Amniotic stem cell (primary cell): ENCODE measurements at places on chromosomes 7 and 10.

DNA sequence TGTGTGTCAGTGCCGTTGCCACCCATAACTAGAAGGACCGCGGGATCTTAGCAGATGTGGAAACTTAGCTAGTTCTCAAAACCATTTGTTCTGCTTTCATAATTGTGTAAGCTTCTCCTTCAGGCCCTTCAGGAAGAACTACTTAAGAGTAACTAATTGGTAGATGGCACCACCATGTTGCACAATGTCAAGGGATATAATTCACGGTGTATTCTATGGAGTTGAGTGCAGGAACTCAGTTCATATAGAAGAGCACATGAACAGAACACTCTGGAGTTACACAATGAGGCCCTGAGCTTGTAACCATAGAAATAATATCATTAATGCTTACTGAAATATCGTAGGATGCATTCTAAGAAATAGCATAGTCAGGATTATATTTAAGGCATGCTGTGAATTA, 126.5 kb upstream of the GAD2 start:
- DNase-seq = no peak

DNA sequence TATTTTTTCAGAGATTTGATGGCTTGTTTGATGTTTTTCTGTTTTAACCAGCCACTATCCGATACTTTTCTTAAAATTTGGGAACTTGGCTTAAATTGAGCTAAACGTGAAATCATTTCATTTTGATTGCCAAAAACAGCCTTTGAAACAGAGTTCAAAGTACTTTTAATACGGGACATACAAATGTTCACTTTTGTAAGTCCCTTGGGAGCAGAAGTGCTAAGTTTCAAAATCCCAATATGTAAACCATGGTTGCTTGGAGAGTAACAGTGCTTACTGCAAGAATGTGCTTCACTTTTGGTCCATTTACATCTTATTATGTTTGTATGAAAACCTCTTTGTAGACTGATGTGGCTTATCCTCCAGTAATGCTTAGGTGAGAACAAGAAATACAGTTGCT, 10.9 kb downstream of the PNPLA8 start:
- DNase-seq = no peak

DNA sequence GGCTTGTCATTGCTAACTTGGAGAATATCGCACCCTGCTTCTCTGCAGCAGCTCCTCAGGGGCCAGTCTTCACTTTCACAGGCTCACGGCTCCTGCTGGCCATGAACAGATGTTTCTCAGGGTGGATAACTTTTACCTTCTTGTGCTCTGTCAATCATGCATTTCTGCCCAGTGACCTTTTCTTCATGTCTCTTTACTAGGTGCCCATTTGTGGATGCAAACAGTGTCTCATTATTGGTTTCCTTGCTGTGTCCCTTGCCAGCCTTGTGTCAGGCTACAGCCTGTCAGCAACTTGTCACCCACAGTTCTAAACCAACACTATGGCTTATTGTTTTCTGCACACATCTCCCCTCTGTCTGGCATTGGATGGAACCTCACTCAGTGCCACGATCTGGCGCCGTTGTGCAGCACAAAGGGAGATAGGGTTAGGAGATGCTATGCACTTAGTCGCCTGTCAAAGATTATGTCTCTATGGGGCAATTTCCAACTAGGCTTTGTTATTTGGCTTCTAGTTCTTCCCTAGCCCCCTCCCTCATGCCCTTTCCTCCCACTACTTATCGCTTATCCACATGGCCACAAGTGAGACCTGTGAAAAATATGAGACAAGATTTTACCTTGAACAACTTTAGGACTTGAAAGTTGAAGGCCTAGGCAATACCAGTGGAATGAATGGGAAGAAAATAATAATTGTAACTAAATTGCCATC, 45.7 kb upstream of the NXPH1 start:
- no peak for DNase-seq

DNA sequence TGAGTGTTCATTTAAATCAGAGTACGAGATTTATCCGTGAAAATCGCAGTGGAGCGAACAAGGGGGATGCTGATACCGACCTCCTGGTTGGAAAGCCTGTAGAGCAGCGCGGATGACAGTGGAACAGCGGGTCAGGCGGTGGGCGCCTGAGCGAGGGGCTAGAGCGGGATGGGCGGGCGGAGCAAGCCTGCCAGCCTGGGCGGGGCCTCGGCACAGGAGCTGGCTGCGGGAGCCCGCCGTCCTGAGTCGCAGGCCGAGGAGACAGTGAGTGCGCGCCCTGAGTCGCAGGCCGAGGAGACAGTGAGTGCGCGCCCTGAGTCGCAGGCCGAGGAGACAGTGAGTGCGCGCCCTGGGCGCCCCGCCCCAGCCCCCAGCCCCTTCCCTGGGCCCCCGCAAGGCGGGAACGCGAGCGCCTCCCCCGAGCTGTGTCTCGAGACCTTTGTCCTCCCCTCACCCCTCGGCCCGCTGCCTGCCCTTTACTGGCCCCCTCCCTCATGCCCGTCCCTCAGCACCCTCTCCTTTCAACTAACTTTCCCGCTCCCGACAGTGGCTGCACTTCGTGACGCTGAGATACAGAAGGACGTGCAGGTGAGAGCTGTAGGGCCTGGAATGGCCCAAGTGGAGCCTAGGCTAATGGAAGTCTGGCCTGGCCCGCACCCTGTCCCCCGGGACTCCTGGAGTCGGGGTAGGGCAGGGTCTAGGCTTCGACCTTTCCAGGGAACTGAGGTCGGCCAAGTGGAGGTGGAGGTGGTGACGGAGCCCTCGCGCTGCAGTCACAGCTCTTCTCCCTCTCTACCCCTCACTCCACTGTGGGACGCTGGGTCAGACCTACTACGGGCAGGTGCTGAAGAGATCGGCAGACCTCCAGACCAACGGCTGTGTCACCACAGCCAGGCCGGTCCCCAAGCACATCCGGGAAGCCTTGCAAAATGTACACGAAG, at the start of gene AS3MT:
TSS of gene AS3MT (plus strand) at position 213 of the 941 bp plus-strand sequence. CDS start at position 336, 123 bp downstream.
- no peak for DNase-seq

- no peak for DNase-seq
These were observed 47.5 kb downstream of the CAMK2B start for GRCh38 chr7:44277851-44278250.

DNA sequence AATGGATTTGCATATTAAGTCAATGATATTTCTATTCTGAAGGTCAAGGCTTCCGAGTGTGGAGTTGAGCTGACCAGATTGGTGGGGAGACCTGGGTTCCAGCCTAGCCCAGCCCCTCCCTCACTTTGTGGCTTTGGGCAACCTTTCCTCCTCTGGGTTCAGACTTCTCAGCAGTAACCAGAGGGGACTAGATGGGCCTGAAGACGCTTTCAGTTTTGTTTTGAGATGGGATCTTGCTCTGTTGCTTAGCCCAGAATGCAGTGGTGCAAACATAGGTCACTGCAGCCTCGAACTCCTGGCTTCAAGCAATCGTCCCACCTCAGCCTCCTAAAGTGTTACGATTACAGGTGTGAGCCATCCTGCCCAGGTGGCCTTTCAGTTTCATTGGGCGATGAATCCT, 68.1 kb upstream of the LEP start:
- DNase-seq = no peak

DNA sequence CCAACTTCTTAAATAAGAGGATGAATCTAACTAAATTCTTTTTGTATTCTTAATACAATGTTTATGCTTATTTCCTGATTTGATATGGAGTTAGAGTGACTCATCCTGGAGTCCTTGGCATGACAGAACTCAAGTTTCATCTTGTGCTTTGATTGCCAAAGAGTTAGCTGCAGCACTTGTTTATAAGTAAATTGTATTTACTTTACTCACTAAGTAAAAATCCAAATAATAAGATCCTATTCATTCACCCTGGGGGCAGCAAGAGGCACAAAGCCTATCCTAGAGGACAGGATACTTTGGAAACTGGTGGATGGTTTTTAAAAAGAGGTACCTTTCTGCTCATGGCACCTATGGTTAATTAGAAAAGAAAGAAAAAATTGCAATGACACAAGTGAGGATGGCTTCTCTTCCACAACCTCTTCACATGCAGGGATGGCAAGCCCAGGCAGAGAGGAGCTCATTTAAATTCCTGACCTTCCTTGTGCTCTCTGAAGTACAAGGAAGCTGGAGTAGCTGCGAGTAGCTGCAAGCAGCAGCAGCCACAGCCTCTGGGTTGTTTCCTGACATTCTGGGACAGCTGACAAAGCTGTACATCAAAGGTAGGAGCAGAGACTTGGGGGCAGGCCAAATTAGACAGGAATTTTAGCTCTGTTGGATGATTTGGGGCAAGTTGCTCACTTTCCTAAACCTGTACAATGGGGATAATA, 28.5 kb upstream of the CROT start:
- DNase-seq = peak; percentile 52

GRCh38 chr7:155315977-155316376, 18.3 kb downstream of the INSIG1 start:
- no peak for DNase-seq

DNA sequence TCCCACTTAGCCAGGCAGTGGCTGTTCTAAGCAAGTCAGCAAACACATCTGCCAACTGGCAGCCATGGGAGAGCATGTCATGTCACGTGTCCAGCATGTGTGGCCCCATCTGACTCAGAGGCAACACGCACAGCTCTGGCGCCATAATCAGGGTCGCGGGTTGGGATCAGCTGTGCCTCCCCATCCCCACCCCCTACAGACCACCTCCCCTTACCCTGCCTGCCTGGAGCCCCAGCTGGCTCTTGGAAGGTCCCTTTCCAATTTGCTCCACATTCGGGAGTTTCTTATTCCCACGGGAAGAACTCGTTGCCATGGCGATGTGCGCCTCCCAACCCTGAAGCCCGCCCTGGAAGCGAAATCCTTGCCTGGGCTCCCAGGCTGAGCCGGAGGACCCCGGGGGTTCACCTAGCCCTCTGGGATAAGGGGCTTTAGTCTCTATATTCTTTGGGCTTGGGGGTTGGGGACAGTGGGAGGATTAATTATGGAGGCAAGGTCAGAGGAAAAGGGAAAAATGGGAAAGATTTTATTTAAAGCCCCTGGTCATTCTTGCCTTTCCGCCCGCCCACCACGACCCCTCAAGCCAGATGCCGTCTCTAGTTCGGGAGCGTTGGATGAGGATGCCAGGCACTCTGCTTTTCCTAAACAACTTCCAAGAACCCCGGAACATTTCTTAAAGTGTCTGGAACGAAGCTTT, 283.7 kb downstream of the ZEB1 start:
- DNase-seq = no peak

GRCh38 chr10:100371482-100372027, 24.5 kb downstream of the SCD start:
- no peak for DNase-seq

GRCh38 chr10:7100032-7100702, 310.7 kb downstream of the SFMBT2 start:
- no peak for DNase-seq

DNA sequence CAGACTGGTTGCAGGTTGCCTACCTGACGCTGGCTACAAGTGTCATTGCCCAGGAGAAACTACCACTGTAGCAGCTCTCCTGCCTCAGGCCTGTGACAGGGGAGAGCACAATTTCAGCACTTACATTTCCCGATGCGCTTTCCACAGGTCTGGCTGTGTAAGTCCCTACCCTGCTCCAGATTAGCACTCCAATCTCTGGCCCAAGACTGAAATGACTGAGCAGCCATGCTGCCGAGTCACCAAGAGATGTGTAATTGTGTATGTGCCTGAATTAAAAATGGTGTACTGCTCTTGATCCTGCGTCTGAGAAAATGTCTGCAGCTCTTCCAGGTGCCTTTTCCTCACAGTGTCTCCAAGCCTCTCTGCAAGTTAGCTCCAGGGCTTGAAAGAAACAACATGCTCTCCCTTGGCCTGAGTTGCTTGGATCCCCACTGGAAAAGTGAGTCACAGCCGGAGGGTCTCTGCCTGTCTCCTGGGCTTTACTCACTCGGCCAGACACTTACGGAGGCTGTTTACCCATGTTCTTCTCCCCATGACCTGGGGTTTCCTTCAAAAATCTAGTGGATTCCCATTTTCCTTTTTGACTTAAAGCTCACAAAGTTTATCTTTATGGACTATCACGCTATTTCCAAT, 1001.7 kb upstream of the KCND2 start:
- no peak for DNase-seq

DNA sequence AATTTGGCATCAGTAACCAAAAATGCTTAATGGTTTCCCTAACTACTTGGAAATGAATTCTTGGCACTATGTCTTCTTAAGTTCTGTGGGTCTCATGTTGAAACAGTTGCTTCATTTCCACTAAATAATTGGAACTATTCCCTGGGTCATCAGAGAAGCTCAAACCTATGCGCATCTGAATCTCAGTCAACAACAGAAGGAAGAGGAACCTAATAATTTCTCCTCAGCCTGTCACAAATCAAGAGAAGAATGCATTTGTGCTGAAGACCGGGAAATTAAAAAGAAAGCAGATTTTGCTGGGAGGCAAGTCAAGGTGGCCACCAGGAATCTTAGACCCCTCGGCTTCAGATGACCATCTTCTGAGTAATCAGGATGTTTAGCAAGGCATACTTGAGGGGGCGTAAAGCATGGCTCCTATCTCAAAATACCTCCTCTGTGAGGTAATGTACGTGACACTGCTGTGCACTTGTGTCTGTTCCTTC, 41.4 kb downstream of the TOMM7 start:
- no peak for DNase-seq

GRCh38 chr7:6536262-6537260, 14.7 kb downstream of the GRID2IP start:
- DNase-seq = no peak

DNA sequence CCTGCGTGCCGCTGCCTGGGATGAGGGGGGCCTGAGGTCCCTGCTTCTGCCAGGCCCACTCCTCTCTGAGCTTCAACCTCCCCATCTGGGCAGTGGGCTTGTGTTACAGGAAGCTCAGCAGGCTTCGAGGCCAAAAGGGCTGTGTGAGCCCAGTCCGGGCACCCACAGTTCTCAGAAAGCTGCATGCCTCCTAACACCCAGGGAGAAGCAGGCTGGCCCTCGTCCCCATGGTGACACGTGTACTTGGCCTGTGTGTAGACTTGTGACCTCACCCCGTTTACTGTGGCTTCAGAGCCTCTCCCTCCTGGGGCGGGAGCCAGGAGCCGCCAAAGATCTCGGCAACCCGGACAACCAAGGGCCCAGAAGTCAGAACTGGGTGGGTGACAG, 2.2 kb upstream of the GRIFIN start:
- no peak for DNase-seq

- no peak for DNase-seq
These were observed 11.8 kb upstream of the ACBD5 start for GRCh38 chr10:27252267-27253000.

DNA sequence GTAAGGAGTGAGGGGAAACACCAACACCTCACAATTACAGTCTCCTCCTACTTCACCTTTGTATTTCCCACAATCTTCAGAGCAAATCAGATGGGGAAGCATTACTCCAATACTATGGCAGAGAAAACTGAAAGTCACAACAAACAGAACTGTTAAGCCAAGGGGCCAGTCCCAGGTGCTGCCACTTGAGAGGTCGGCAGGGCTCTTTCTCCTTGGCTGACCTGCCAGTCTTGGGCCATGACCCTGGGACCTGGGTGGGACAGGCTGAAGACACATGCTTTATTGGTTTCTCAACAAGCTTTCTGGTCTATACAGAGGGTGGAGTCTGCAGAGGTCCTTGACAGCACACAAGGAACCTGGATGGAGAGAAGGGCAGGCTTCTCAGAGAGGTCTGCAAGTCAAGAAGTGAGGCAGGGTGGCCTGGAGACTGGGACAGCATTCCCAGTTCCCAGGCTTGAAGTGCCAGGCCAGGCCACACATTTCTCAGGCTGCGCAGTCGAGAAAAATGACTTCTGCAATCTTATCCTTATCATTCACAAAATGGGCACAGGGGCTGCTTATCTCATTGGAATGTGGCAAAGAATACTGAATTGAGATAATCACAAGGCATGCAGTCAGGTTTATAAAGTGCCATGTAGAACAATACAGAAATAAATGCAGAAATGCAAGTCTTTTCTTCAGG, 301.0 kb downstream of the CXCL12 start:
- no peak for DNase-seq

GRCh38 chr7:139482662-139483466, 609 bp downstream of the KLRG2 start:
- DNase-seq = no peak

- peak; percentile 88 for DNase-seq
These were observed 76.8 kb downstream of the TPST1 start for GRCh38 chr7:66281678-66282590.
